ENCODE measurements at places on chromosomes 1 and 21.

GRCh38 chr1:201349092-201349491, 28.4 kb downstream of the TNNT2 start:
- no peak for DNase-seq

GRCh38 chr1:232511172-232511571, 118.8 kb downstream of the SIPA1L2 start:
- no peak for DNase-seq

GRCh38 chr1:149927056-149927562, 494 bp downstream of the SF3B4 start:
- DNase-seq = no peak

DNA sequence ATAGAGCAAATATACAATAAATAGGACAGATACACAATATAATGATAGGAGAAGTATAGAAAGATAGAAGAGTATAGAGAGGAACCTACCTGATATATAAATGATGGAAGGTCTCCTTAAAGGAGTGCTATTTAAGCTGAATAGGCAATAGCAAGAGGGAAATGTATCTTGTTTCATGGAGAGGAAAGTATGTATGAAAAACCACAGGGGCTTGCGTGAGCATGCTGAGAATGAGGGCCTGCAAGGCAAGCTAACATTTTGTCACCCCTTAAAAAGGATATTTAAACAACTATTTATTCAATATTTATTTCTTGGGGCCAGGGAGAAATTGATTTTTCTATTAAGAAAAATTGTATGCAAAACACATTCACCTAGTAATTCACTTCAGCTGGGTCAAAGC, 150.9 kb upstream of the ZRANB2 start:
- DNase-seq = no peak

Measured in NCI-H226 (cell line).